ENCODE measurements at places on chromosomes 2 and 18.

- DNase-seq, result no peak
Measured at GRCh38 chr2:64658269-64658668, 4.6 kb upstream of the SERTAD2 start.

GRCh38 chr2:155866477-155866876 lies 466.0 kb downstream of the NR4A2 start:
- DNase-seq, result no peak

- no peak for DNase-seq
Measured at GRCh38 chr2:222568865-222569264, 87.0 kb downstream of the FARSB start.

- DNase-seq, result no peak
Measured at GRCh38 chr2:224217962-224218347, 178.9 kb upstream of the SERPINE2 start.

DNA sequence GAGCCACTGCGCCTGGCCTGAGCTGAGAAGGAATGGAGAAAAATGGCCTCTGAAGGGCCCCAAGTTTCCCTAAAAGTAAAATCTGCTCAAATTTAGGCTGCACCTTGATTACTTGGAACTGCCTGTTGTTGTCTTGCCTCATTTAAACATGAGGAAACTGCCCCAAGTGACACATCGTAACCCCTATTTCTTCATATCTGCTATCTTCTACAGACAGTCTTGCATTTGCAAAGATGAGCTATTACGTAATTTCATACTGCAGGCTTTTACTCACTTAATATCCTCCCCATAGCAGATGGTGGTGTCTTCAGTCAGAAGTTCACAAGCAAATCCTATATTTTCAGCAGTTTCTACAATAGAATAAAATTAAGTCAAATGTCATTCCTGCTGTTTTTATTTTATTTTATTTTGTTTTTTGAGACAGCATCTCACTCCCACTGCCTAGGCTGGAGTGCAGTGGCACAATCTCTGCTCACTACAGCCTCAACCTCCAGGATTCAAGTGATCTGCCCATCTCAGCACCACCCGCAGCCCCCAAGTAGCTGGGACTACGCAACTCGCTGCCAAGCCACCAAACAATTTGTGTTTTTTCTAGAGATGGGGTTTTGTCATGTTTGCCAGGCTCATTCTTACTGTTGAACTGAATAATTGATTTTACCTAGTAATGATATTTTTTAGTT lies 45.3 kb upstream of the NARS1 start:
- no peak for DNase-seq

GRCh38 chr2:59217360-59217759 lies 976.2 kb upstream of the FANCL start:
- no peak for DNase-seq

GRCh38 chr2:241895712-241896641 lies 26.4 kb downstream of the RTP5 start:
- no peak for DNase-seq

DNA sequence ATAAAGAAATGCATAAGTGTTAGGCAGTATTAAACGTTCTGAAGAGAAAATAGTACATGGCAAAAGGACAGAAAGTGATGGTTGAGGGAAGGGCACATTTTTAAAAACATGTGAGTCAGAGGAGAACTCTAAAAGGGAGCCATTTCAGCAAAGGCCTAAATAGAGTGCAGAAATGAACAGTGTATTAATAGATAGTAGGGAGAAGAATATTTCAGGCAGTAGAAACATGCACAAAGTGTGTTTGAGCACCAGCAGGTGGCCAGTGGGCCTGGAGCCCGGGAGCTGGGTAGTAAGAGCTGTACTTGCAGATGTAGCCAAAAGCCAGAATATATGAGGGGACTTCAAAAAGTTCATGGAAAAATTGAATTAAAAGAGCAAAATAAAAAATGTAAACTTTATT lies 288.1 kb upstream of the FIGN start:
- no peak for DNase-seq

DNA sequence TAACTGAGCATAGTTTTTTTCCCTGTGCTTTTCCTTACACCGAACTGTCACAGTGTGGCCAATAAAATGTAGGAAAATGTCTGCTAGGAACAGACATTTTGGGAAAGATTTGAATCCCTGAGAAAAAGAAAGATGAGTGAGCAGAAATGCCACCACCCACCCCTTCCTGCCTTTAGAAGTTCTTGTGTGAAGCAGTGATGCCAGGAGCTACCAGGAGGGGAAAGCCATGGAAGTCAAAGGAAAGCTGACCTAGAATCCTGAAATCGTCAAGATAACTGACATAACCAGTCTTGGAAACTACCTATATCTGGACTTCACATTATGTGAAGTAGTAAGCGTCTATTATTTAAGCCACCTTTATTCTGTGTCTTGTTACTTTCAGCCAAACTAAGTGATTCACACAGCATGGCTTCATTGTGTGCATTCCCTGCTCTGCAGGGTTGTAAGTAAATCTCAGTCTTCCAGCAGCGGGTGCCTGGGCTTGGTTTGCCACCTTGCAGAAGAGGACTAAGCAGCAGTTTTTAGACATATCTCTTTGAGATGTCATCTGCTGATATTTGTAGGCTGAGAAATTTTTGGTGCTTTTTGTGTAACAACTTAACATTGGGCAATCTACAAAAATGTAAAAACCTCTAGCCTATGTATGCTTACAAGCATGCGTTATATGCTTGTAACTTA lies 11.2 kb upstream of the SPRED2 start:
- no peak for DNase-seq

DNA sequence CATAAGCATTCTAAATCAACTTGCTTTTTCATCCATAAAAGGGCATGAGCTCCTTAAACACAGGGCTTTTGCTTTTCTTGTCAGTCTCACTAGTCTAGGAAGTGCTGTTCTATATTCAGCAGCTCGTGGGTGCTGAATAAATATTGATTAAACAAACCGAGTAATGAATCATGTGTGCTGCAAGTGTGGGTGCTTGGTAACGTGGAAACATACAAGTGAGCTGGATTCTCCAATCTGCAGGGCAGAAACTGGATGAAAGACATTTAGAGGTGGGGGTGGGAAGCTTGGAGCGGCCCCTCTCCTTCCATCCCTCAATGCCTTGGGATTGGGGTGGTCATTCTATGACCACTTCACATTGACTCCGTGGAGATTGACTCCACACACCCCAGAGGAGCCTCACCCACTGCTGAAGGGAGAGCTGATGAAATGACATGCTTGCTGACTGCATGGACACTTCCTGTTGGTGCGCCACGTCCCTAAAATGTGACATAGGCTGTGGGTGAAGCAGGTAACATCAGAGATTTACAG lies 114.6 kb downstream of the DOCK10 start:
- no peak for DNase-seq

DNA sequence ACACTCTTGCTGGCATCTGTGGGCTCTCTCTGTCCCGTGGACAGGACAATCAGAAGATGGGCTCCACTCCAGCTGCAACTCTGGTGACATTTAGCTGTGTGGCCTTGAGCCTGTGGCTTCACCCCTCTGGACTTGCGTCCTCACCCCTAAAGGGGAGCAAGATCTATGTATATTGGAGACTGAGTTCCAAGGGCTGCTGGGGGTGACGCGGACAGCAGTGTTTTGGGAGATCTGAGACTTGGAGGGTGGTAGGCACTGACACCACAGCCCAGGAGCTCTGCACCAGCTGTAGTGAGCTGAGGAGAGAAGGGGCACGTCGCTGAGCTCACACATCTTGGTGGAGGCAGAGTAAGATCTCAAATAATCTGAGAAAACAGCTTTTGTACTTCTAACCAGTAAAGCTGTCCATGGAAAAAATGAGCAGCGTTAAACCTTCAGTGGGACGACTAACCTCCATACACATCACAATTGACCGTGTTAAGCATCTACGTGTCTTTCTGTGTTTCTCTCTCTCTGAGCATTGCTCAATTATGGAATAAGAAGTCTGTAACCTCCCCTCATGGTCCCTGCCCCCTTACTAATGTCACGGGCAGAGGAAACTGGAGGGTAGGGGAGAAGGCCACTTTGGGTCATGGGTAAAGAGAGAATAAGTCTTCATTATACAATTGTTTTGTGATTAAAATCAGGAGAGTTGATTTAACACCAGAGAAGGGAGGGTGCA lies 85.8 kb downstream of the SH3RF3 start:
- no peak for DNase-seq

- no peak for DNase-seq
Measured at GRCh38 chr2:42928692-42929545, 136.5 kb upstream of the HAAO start.

DNA sequence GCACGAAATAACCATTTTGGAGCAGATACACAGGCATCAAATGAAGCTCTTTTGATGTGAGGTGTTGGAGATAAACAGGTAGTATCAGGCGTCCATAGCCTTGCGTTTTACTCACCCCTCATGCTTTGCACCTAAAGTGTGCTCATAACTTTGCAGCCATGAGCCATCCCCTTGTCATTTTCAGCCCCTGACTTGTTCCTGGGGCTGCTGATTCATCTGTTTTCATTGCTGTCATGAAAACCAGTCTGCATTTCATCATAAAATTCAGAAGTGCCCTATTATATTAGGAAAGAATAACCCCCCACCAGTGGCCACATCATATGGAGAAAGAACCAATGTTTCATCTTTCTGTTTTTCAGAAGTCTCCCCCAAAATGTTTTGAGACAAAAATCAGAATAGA lies 329.7 kb upstream of the NRP2 start:
- DNase-seq, result no peak

- DNase-seq, result no peak
Measured at GRCh38 chr2:199216253-199216652, 241.5 kb downstream of the SATB2 start.

DNA sequence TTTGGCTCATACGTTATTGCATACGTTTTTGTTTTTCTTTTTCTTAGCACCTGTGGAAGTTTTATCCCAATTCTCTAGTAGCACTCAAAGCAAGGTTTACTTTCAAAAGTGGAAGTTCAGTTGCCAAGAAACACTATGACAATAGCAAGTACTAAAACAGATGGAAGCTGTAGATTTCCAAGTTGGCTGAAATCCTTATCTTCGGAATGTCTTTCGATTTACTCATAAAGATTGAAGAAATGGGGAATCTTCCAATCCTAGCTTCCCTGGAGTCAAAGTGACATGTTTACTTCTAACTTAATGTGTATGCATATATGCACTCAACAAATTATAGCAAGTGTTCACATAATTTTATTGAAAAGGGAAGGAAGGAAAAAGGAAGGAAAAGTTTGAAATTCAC lies 307.4 kb downstream of the CTNNA2 start:
- DNase-seq, result no peak

DNA sequence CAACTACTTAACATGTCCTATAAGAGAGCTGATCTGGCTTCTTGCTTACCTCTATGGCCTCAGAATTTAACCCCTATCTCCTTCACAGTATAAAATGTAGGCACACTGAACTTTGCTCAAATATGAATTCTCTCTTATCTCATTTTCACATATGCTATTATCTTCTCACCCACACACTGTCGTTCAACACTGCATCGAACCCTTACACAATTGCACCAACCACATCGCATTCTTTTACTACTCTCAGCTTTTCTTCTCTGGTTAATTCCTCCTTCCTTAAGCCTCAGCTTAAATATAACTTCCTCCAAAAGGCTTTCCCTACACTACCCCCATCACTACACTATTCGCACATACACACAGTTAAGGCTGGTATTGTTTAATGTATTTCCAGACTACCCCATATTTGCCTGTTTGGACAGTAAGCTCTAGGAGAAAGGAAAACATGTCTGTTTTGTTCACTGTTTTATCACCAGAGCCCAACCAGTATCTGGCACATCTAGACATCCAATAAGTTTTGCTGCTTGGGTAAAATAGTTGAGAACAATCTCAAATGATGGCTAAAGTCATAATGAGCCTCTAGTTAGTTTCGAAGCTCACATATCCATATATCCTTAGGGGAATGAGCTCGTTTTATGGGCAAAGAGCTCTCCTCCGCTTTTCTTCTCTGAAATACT lies 47.7 kb downstream of the HIBCH start:
- no peak for DNase-seq

DNA sequence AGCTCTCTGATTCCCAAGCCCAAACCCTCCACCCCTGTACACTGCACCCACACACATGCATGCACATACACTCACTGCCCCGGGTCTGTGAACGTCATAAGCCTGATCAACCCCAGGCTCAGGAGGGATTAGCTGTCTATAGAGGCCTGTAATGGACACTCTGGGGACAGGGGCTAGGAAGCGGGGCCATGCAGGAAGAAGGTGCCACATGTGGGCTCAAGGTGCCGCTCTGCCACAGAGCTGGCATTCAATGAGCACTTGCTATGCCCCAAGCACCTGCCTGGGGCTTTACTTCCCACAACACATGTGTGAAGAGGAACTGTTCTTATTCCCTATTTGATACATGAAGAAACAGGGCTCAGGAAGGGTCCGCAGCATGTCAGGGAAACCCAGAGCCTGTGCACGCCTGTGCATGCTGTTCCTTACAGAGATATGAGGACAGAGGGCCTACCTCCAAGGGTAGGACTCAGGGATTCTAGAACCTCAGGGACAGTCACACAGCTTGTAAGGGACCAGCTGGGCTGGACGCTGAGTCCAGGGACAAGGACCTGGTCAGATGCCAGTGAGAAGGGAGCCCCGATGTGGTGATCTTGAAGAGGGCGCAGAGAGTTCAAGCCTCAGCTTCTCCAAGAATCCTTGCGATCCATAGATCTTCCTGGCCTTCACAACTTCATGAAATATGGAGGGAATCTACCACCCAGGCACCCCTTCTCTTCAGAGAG lies 5.0 kb downstream of the BIN1 start:
- DNase-seq, result no peak

DNA sequence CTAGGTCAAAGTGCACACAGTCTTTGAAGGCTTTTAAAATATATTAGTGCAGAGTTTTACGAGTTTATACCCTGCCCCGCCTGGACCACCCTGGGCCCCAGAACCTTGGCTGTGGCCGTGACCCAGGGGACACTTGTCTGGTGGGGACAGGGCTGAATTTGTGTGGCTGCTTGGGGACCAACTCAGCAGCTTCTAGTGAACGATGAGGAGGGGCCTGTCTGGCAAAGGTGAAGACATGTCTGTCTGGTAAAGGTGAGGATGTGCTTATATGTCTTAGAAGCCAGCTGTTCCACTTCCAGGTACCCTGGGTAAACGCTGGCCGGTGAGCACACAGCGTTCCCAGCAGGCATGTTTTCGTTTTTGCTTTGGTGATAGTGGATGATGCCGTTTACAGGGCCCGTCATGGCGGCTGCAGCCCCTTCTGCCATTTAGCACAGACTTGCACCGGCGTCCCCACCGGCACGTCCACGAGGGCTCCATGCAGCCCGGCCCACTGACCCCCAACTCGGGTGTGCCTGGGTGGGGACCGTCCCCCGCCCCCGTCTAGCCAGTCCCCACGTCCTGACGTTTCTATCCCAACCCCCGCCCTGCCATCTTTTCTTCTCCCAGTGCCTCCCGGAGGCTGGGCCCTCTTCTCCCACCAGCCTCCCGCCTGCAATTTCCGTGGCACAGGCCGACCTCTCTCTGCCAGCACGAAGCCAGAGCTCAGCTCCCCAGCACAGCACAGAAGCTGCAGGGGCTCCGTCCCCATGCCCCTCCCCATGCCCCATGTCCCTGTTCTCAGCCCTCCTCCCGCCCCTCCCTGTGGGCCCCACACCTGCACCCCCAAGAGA lies 67.8 kb downstream of the SLC66A2 start:
- no peak for DNase-seq

All from putamen (tissue), 1 donor.